ENCODE measurements at places on chromosomes 4 and X.

DNA sequence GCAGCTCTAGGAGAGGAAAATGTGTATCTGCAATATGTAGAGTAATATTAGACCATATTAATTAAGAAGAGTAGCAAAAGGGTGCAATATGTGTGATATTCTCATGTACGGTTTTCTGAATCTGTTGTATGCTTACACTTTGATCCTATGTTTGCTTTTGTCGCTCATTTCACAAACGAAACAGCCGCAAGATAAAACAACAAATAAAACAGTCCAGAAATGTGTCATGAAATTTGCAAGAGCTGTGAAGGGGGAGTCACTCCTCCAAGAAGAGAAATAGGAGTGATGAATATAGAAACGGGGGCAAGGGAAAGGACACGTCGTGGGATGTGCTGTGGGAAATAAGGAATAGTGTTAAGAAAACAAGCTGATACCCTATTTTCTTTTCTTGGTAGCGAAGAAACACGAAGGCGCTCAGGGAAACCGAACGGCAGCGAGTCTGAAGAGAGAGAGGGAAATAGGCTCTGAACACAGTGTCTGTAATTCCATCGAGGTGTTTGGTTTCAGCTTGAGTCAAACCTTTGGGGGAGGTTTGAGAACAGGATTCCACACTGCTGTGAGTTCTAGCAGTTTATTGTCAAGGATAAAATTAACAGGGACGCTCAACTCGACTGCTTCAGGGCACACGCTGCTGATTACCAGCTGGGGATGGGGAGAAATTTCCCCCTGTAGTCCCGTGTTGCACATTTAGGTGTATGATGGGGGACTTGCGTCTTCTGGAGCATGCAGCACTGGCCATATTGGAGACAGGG is 595.6 kb upstream of the TENM3 start:
- DNase-seq: peak; percentile 74

GRCh38 chr4:60938621-60939020 is 261.5 kb upstream of the ADGRL3 start:
- no peak for DNase-seq

DNA sequence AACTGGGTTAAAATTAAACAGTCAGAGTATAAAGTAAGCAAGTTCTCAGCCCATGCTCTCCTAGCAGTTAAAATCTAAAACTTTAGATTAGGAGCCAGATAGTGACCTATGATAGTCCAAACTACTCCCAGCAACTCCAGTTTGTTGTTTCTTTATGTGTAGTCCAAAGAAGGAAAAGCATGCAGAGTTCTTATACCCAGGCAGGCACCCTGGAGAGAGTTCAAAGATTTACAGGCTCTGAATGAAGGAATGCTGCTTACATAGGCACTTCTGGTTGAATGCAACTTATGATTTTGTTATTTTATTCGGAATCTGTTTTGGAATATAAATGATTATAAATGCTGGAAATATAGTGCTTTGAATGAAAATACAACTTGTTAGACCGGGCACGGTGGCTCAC is 67.2 kb downstream of the GPAT3 start:
- no peak for DNase-seq

- DNase-seq: no peak
Measured at GRCh38 chrX:31092476-31092875, 20.6 kb upstream of the FTHL17 start.

DNA sequence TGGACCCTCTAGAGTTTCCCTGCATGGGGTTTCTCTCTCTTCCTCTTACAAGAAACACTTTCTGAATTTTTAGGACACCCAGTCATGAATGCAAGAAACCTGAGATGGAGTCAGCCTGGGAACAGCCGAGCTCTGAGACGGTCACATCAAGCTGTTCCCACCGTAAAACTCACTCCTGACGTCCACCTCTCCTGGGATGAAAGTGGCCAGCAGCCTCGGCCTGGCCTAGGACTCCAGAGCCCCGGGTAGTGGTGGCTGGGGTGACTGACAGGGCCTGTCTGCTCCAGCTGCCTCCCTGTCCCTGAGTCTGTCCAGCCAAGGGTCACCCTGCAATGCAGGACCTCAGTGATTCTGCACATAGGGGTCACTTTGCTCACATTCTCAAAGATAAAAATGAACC is 217.8 kb downstream of the SHOX start:
- no peak for DNase-seq

- peak; percentile 90 for DNase-seq
Measured at GRCh38 chr4:83852085-83852451, 316.2 kb downstream of the GPAT3 start.

GRCh38 chr4:123365412-123365811 is 31.2 kb upstream of the SPRY1 start:
- no peak for DNase-seq

- DNase-seq: peak; percentile 23
Measured at GRCh38 chr4:54683616-54684346, 26.0 kb downstream of the KIT start.

GRCh38 chrX:141632124-141632523 is 42.6 kb downstream of the SPANXA2 start:
- DNase-seq: no peak

DNA sequence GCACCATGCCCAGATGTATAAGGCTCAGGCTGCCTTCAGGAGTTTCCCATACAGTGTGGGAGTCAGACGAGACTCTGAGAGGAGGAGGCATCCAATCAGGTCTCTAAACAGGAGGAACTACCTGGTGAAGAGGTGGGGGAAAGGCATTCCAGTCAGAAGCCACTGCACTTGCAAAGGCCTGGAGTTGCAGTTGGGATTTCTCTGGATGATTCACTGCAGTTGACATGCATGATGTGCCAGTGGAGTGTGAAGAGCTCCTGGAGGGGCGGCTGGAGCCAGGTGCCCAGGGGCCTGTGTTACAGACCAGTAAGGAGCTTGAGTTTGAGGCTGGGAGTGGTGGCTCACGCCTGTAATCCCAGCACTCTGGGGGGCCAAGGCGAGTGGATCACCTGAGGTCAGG is 339.1 kb downstream of the ARHGAP10 start:
- DNase-seq: no peak
